Stimulated activated CD8-positive, alpha-beta memory T cell treated with anti-CD3 and anti-CD28 coated beads, Interleukin-15, amount 100 ng/mL, for 1 hour (primary cell): ENCODE measurements at places on chromosomes 16 and 17.
A peak's percentile ranks its signal among the peaks of the same experiment; 100 is the strongest.

- DNase-seq: peak; percentile 10
Measured at GRCh38 chr16:84700446-84701300, 873 bp downstream of the USP10 start.

GRCh38 chr17:7644775-7645174 lies 6.0 kb upstream of the ATP1B2 start:
- no peak for DNase-seq

- no peak for DNase-seq
Measured at GRCh38 chr16:81795193-81795592, 16.1 kb downstream of the PLCG2 start.

GRCh38 chr17:74679374-74679773 lies 33.3 kb downstream of the CD300LF start:
- DNase-seq: no peak

DNA sequence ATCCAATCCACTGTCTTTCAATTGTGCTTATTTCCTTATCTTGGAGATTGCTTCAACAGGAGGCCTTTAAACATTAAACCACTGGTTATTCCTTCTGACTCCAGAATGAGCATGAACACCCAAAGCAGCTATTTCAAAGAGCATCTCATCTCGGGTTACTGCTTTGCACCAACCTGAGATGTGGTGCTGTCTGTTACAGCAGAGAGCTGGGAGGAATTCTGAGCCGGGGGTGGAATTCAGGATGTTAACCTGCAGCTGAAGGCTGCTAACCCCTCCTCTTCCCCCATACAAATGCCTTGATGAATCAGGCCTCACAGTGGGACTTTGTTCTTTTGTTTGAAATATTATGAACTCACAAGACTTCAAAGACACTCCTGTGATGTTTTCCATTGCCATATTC lies 113.1 kb downstream of the SHISA9 start:
- no peak for DNase-seq

- DNase-seq: no peak
Measured at GRCh38 chr16:72978212-72978611, 69.7 kb downstream of the ZFHX3 start.
